Lower lobe of right lung (tissue), 2 donors: ENCODE measurements at places on chromosomes 1 and 21. TPM values are rescaled to one million over a fixed set of nuclear protein-coding genes. Genes with fewer than 3 reads are reported as not detected.
A peak's percentile ranks its signal among the peaks of the same experiment; 100 is the strongest.

GRCh38 chr1:27556781-27557595 lies 47.0 kb downstream of the AHDC1 start:
- peak; percentile 95 for DNase-seq

DNA sequence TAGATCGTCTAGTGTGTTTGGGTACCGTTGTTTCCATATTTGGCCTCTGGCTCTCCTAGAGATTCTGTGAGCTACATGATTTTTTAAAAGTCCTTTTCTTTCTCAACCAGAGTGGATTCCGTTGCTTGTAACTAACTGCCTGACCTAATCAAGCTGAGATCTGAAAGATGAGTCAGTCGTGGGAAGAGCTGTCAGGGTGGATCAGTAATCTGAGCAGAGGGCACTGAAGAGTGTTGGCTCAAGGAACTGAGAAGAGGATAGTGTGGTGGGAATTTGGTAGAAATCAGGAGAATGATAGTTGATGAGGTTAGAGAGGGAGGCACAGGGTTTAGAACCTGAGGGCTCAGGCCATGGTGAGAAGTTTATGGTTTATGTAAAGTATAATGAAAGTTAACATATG lies 52.2 kb downstream of the TRAF5 start:
- no peak for DNase-seq

DNA sequence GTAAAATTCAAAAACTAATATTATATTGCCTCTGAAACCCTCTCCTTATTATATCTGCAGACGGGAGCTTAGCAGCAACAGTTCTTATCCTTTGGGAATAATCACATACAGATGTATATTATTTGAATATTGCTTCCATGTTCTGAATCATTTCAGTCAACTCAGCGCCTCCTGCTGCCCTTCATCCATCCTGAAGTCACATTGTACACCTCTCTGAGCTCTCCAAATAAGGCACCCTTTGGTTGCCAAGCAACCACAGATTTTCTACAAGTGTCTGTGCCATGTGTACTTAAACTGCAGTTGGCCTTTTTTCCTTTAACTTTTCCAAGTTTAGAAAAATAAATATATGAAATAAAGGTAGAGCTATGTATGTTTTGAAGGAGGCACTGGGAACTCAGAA lies 384.3 kb downstream of the LRRIQ3 start:
- no peak for DNase-seq

FNDC5 gene
- total RNA-seq: 0.65 TPM

BMP8A gene
- total RNA-seq: not detected
